ENCODE measurements at places on chromosomes 12 and 14.

- no peak for DNase-seq
These were observed 58.9 kb upstream of the KITLG start for GRCh38 chr12:88638966-88639760.

- DNase-seq: no peak
These were observed 12.4 kb upstream of the EVL start for GRCh38 chr14:100052819-100053218.

- DNase-seq: no peak
These were observed 54.8 kb upstream of the RASSF8 start for GRCh38 chr12:25903603-25904245.

DNA sequence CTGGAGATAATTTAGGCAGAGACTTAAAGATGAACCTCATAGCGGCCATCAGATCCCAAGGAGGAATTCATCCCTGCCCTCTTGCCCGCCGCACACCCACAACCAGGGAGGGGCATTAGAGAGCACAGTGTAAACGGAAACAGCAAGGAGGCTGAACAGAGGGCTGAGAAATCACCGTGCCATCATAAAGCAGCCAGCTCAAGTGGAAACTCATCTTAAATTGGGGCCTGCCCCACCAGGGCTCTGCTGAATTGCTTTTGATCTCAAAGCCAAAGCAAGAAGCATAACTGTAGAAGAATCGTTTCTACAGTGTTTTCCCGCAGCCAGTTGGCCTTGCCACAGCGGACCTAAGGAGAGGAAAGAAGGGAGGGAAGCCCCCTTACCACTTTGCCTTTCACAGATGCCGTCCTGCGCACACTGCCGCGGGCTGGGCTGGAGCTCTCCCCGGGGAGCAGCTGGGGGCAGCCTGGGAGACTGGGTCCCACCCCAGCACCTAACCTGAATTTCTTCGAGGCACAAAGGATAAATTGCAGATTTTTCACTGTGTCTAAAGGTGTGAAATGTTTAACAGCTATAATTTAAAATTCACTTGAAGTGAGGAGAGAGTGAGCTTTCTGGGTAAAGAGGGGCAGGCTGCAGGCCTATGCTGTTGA, 51.8 kb upstream of the MMP17 start:
- no peak for DNase-seq

- no peak for DNase-seq
These were observed 14.4 kb upstream of the FIGNL2 start for GRCh38 chr12:51862947-51863346.

- peak; percentile 81 for DNase-seq
These were observed 82.2 kb upstream of the CPSF6 start for GRCh38 chr12:69157023-69157655.

DNA sequence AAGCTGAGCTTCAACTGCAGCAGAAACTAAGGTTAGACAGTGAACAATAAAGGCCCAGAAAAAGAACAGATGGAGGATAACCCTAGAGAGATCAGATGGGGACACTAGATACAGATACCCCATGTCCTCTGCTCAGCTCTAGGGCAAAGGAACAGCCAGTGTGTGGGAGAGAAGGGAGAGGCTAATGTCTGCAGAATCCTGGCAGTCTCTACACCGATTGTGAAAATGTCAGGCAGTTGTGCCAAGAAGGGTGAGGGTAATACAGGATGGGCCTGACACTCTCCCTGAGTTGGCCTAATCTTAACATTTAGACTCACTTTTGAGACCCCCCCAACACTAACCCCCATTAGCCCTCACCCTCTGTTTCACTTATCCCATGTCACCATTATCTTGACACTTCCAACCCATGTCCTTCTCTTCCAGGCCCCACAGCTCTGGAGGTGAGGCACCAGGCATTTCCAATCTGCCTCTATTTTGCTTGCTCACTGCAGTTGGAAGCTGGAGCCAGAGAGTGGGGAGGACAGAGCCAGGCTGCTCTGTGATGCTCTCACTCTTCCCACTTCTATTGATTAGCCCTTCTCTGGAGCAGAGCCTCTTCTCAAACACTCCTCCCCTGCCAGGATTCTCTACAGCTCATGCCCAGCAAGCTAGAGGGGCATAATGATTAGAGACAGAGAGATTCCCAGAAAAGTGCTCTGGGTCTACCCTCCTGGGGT, 3.0 kb upstream of the BLOC1S1 start:
- no peak for DNase-seq

DNA sequence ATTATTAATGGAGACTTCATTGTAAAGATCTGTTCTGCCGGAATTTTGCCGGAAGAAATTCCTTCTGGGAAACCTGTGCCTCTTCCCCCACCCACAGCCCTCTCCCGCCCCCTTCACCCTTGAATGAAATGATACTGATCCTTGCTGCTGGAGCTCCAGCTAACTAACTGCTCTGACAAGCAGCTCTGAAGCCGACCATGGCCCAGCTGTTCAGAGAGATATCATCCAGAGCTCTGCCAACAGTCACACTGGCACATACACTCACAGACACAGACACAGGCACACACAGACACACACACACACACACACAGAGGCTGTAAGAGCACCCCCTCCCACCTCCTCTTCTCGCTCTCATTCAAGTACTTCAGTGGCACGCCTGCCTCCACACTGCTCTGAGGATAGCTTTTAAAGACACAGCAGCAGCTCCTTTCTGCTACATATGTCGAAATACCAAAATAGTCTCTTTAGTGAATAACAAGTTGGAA, 88.6 kb downstream of the R3HDM2 start:
- no peak for DNase-seq

GRCh38 chr12:124411953-124412645, 117.2 kb downstream of the RFLNA start:
- DNase-seq: no peak

- DNase-seq: no peak
These were observed 4.8 kb upstream of the RPS6KA5 start for GRCh38 chr14:91065266-91065665.

- DNase-seq: no peak
These were observed 43.9 kb downstream of the MVK start for GRCh38 chr12:109617491-109617890.

GRCh38 chr12:119869720-119870119, 7.4 kb downstream of the CIT start:
- DNase-seq: no peak

DNA sequence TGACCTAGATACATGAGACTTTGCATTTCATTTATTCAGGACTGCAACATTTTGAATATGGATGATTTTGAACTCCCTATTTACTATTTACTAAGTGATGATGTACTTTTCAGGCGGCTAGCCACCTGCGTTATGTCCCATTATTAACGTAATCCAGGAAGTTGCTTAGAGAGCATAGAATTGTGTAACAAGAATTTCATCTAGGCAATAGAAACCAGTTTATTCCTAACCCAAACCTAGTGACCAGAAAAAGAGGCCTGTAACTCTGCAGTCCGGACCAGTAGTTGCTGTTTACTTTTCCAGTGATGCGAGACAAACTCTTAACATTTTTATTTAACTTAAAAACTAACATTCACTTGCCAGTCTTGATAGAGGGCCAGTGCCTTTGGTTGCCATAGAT, 12.3 kb downstream of the NUDT4 start:
- DNase-seq: no peak

- no peak for DNase-seq
These were observed 43.9 kb upstream of the GNPNAT1 start for GRCh38 chr14:52835122-52835903.

- no peak for DNase-seq
These were observed at the start of gene DIO2 for GRCh38 chr14:80211153-80212022. Gene DIO2 (minus strand): TSS chr14:80211504. CDS start chr14:80211472, 32 bp downstream.

DNA sequence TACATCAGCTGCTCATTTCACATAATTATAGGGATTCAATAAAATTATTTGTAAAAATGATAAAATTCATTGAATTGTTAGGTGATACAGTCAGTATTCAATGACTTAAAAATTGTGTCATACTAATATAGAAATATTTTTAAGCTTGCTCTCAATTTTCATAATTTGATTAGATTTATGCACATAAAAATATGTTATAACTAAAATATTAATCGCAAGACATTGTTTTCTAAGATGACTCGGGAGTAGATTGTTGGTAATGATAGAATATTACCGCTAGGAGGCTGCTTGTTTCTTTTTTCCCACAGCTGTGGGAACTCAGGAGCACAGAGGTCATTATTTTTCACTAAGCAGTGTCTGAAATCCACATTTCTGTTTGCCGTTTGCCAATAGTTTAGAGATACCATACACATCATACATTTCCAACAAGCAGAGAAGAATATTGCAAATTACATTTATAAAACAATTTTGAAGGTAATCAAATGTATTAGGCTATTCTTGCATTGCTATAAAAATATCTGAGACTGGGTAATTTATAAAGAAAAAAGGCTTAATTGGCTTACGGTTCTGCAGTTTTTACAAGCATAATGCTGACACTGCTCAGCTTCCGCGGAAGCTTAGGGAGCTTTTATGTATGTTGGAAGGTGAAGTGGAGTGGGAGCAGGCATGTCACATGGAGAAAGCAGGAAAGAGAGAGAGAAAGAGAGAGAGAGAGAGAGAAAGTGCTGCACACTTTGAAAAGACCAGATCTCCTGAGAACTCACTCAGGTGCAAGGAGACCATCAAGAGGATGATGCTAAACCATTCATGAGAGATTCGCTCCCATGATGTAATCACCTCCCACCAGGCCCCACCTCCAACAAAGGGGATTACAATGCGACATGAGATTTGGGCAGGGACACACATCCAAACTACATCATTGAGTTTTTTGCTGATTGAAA, 9.2 kb downstream of the CD69 start:
- peak; percentile 40 for DNase-seq

DNA sequence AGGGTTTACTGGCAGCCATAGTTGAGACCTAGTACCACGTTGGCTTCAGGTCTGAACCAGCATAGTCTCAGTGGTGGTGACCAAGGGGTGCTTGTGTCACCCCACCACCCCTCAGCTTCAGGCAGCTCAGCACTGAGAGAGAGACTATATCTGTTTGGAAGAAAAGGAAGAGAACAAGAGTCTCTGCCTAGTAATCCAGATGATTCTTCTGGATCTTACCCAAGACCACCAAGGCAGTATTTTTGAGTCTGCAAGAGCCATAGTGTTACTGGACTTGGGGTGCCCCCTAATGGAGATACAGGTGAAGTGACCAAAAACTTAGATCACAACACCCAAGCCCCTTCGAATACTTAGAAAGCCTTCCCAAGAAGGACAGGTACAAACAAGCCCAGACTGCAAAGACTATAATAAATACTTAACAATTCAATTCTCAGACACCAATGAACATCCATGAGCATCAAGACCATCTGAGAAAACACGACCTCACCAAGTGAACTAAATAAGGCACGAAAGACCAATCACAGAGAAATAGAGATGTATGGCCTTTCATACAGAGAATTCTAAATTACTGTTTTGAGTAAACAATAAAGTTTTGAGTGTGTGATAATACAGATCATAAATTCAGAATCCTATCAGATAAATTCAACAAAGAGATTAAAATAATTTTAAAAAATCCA, 107.0 kb downstream of the HELB start:
- peak; percentile 56 for DNase-seq

GRCh38 chr12:22728987-22729386, 104.0 kb downstream of the ETNK1 start:
- no peak for DNase-seq

DNA sequence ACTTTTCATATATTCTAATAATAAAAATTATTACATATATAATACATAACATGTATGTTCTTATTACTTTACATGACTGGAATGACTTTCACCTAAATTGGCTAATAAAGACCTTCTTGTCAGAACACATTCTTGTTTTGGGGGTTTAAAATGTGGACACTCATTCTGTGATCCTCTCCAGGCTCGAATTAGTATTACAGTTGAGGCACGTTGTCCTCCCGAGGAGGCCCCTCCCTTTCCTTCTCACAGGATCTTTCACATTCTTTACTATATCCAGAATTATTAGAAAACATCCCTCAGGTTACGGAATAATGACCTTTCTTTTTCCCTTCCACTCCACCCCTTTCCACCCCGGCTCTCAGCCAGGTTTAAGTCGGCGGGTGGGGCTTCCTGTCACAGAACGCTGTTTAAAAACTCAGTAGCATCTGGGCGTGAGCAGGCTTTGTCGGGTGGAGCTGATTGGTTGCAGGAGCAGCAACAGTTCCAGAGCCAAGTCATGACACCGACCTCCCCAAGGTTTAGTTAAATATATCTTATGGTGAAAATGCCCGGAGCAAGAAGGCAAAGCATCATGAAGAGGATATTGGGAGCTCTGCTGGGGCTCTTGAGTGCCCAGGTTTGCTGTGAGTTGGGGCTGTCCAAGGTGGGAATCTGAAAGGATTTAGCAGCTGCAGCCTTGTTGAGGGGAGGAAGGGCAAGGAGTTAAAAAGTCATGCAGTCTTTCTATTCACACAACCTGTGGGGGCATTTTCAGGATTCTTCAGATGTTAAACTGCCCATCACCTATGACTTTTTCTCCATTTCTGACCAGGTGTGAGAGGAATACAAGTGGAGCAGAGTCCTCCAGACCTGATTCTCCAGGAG, 396.7 kb upstream of the OR4E1 start:
- DNase-seq: peak; percentile 14

DNA sequence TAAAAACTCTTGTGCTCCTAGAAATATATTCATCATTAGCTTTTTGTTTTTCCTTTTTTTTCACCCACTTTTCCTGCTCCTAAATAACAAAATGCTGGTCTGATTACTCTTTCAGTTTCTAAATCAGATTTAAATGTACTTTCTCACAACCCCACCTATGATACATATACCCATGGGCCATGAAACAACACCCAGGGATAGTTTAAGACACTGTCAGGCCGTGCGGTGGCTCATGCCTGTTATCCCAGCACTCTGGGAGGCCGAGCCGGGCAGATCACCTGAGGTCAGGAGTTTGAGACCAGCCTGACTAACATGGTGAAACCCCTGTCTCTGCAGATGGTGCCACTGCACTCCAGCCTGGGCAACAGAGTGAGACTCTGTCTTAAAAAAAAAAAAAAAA, 1.6 kb upstream of the NUMB start:
- DNase-seq: no peak

DNA sequence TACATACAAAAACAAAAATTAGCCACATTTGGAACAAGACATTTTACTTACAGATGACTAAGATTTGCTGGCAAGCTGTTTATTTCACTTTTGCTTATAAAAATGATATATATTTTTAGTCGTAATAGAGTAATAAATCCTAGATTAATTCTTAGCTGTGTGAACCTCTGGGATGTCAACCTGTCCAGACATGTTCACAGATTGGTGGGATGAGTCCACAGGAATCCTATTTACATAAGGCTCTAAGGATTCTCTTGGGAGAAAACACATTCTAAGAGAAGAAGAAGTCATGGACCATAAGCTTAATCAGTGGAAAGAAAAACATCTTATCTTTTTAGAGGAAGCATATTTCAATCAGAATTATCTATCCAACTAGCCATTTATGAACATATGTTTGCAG, 797.4 kb downstream of the C12orf50 start:
- no peak for DNase-seq
